ENCODE measurements at places on chromosomes 12 and 14. TPM values are rescaled to one million over a fixed set of nuclear protein-coding genes. Genes with fewer than 3 reads are reported as not detected.

DNA sequence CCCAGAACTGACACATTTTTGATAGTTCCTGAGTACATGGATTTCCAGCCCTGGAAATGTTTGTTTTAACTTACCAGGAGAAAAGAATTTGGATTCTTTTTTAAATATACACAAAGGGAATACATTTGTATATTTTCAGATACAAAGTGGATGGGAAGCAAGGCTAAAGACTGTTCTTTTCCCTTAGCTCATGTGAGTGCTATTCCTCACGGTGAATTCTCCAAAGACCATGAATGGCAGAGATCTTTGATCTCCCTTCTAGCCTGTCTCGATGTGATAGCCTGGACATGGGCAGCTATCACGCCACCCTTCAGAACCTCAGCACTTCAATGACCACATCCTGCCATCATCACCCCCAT is 91.3 kb downstream of the DPF3 start:
- no peak for DNase-seq

DNA sequence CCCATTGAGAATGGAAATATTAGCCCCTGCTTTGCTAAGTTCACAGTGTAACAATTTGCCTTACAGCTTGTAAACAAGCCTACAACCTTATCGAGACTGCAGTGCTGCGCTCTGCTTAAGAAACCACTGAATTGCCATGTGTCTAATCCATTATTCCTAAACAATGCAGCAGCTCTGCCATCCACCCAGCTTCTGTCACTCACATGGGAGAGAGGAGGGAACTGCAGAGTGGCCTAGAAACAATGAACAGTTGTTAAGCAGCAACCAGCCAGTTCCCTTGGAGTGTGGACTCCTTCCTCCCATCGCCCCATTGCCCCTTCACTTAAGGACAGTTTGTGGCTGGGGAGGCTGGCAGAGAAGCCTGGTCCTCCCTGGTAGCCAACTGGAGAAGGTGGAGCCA is 42.9 kb downstream of the TESPA1 start:
- no peak for DNase-seq

GRCh38 chr14:79986251-79986650 is 225.1 kb downstream of the DIO2 start:
- no peak for DNase-seq

GRCh38 chr12:54328595-54329337 is 3.8 kb downstream of the COPZ1 start:
- DNase-seq, result no peak

GRCh38 chr14:54253195-54253947 is 143.4 kb upstream of the CDKN3 start:
- no peak for DNase-seq

- DNase-seq, result no peak
Measured at GRCh38 chr12:30219047-30219446, 435.3 kb upstream of the TMTC1 start.

DNA sequence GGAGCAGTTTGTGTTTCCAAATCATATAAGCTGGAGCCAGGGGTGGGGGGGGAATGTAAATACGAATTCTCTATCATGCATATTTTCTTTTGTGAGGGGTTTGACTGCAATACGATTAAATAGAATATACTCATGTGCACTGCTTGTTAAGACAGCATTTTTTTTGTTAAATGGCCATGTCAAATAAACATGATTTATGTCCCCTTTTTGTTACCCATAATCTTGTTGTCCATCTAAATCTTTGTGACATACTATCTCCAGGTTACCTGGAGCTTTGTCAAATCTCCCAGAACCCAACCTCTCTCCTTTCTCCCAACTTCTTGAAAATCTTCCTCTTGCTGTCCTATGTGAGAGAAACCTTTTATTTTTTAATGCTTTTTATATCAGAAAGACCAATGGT is 233.1 kb downstream of the SLC25A21 start:
- no peak for DNase-seq

- no peak for DNase-seq
Measured at GRCh38 chr12:184811-185575, 29.0 kb downstream of the SLC6A12 start.

GRCh38 chr12:29762637-29763300 is 21.0 kb downstream of the TMTC1 start:
- no peak for DNase-seq

DNA sequence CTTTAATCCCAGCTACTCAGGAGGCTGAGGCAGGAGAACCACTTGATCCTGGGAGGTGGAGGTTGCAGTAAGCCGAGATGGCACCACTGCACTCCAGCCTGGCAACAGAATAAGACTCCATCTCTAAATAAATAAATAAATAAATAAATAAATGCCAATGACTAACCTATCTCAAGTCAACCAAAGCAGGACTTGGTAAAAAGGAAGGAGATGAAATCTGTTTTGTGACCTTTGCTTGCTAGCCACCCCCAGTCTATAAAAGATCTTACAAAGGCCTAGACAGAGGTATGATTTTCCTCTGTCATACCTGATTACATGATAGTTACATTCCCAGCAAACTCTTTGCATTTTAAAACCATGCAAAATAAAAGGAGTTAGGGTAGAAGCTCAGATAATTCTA is 13.5 kb upstream of the METTL17 start:
- DNase-seq, result no peak

The ANKS1B gene
- total RNA-seq, result 0.28 TPM

The OR6J1 gene
- not detected for total RNA-seq

The NUMB gene
- 49.0 TPM for total RNA-seq

The TAS2R9 gene
- total RNA-seq, result not detected

The OVCH1 gene
- not detected for total RNA-seq
